ENCODE measurements at places on chromosomes 13 and 19.

DNA sequence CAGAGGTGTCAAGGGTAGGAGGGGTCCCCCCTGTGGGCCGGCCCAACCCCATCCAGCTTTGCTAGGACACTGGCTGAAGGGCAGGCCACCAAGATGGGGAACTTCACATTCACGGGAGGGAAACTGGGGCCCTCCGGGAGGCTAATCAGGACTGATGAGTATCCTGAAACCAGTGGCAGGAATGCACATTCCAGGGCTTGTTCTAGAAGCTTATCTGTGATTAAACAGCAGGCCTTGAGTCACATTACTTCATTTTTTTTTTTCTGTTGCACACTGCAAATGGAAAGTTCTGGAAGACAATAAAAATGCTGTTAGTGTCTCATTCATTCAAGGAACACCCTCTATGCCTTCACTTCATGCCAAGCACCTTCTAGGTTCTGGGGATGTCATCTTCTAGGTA is 15.5 kb upstream of the SIGLEC11 start:
- no peak for DNase-seq

- no peak for DNase-seq
These were observed 28.8 kb upstream of the F7 start for GRCh38 chr13:113076681-113077401.

GRCh38 chr19:46221981-46222610 is 7.4 kb upstream of the IGFL1 start:
- DNase-seq: no peak

- no peak for DNase-seq
These were observed 122.7 kb upstream of the FRY start for GRCh38 chr13:31908696-31909411.

GRCh38 chr13:105349082-105349723 is 1186.3 kb downstream of the EFNB2 start:
- no peak for DNase-seq

GRCh38 chr19:34383599-34383998 is 18.6 kb downstream of the GPI start:
- DNase-seq: no peak

- no peak for DNase-seq
These were observed 278.9 kb downstream of the ZNF536 start for GRCh38 chr19:30651066-30651465.

DNA sequence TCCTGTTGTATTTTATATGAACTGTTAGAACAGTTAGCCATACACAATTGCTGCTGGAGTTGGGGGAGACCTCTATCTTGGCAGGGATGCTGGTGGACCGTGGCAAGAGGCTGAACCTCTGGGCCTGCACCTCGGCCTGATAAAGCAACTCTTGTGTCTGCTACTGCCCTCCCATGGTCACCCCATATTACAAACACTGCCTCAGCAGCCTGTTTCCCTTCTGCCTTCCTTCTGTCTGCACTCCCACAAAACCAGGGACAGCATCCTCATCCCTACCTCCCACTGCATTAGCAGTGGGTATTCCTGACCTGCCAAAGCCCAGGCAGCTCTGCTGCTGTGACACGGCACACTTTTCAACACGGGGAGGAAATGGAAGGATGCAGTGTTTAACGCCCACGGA is 456.4 kb downstream of the FGF14 start:
- DNase-seq: no peak

- no peak for DNase-seq
These were observed 131.5 kb downstream of the DLEU7 start for GRCh38 chr13:50711996-50712395.

Data from NCI-H1436 treated with DMSO at 0.1 percent for 48 hours (cell line).